T-helper 17 cell (primary cell): ENCODE measurements at places on chromosomes 7 and 10. TPM values are rescaled to one million over a fixed set of nuclear protein-coding genes. Genes with fewer than 3 reads are reported as not detected.

GRCh38 chr7:103048833-103049232, 25.8 kb downstream of the FBXL13 start:
- H3K27ac ChIP-seq = no peak overlapping the region
- no peaks in the 10 kb centered on the region for H3K27me3 ChIP-seq
- DNase-seq = no peak
- H3K4me1 ChIP-seq = no peaks in the 10 kb centered on the region
- H3K36me3 ChIP-seq = no peaks in the 10 kb centered on the region

ENO4 gene
- total RNA-seq = not detected

PRLHR gene
- not detected for total RNA-seq

SPDYE5 gene
- not detected for total RNA-seq

- peaks cover 2% of the 10 kb centered on the region for H3K36me3 ChIP-seq
- no peak overlapping the region for H3K27ac ChIP-seq
- peaks cover 60% of the 10 kb centered on the region for H3K27me3 ChIP-seq
- H3K4me3 ChIP-seq = no peak overlapping the region
- DNase-seq = no peak
Measured at GRCh38 chr7:45294559-45294958, 137.0 kb downstream of the RAMP3 start.

- H3K27me3 ChIP-seq = peaks cover 80% of the 10 kb centered on the region
- peaks cover 2% of the 10 kb centered on the region for H3K36me3 ChIP-seq
- H3K4me3 ChIP-seq = no peak overlapping the region
- DNase-seq = no peak
- H3K27ac ChIP-seq = no peak overlapping the region
Measured at GRCh38 chr10:116766241-116766827, 24.0 kb upstream of the HSPA12A start.
